ENCODE measurements at places on chromosomes 3 and 15.
A peak's percentile ranks its signal among the peaks of the same experiment; 100 is the strongest.

GRCh38 chr3:38646062-38646461 is 3.4 kb downstream of the SCN5A start:
- DNase-seq, result no peak

- DNase-seq, result no peak
These were observed 230.2 kb downstream of the CPNE4 start for GRCh38 chr3:131804565-131805133.

- DNase-seq, result peak; percentile 2
These were observed 239.3 kb upstream of the ZNF717 start for GRCh38 chr3:76024640-76025039.

- DNase-seq, result no peak
These were observed 3.2 kb downstream of the XYLB start for GRCh38 chr3:38349684-38350359.

GRCh38 chr15:100261302-100262240 is 80.2 kb downstream of the ADAMTS17 start:
- DNase-seq, result no peak

DNA sequence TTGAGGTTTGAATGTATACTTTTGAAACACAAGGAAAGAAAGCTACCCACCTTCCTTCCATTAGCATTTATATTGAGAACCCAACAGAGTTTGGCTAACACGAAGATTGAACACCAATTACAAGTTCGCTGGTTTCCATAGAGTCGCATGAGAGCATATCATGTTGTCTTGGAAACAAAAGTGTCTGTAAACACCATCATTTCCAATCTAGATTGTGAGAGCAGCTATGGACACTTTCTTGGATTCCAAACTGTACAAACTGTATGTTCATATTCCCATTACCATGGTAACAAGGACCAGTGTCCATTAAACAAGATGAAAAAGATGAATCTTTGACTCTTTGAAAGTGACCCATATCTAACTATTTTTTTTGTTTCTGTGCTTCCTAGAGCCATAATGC is 529.9 kb upstream of the ROBO1 start:
- DNase-seq, result no peak

- DNase-seq, result no peak
These were observed 95.7 kb downstream of the ROBO1 start for GRCh38 chr3:79672075-79672474.

GRCh38 chr3:28606283-28606682 is 257.7 kb upstream of the AZI2 start:
- DNase-seq, result no peak

DNA sequence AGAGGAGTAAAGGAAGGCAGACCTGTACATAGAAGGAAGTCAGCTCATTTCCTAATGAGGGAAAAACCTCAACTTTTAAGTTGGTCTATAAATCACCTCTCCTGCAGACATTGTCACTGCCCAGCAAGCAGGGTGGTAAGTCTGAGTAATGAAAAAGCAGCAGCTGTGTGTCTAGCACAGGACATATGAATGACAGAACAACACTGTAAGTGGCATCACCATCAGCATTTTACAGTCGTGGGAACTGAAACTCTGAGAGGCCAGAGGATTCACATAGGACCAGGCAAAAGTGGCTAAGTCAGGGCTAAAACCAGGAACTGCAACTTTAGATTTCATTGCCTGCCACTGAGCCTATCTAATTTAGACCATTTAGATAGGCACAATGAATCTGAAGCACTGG is 235.6 kb downstream of the CLSTN2 start:
- no peak for DNase-seq

GRCh38 chr3:144060881-144061280 is 89.3 kb downstream of the DIPK2A start:
- no peak for DNase-seq

GRCh38 chr3:192830291-192831110 is 87.2 kb downstream of the MB21D2 start:
- DNase-seq, result no peak

- DNase-seq, result no peak
These were observed 42.2 kb downstream of the ZNF609 start for GRCh38 chr15:64502551-64502950.

DNA sequence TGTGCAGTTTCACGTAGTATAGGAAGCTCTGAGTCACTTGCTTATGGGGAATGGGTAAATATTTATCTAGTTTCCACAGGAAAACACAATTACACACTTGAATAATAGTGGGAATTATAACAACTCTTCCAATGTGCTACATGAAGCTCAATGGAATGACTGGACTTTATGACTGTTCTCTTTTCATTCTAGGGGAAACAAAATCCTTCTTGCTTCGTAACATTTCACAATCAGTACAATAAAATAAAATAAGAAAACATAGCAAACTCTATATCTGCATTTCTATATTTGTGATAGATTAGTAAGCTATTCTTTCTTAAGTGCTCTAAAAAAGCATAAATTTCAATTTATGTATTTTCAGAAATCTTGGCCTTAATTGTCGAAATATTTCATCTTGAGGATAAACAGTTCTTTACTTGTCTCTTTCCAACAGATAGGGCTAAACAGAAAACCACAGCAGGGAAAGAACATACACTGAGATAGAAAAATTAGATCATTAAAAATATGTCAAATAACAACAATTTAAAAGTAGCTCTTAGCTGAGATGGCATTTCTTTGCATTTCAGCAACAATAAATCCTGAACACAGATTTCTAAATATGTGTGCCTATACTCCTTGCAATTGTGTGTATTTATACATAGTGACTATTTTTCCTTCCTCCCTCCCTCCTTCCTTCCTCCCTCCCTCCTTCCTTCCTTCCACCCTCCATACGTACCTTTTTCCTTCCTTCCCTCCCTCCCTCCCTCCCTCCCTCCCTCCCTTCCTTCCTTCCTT is 395.5 kb upstream of the KCNMB2 start:
- no peak for DNase-seq

DNA sequence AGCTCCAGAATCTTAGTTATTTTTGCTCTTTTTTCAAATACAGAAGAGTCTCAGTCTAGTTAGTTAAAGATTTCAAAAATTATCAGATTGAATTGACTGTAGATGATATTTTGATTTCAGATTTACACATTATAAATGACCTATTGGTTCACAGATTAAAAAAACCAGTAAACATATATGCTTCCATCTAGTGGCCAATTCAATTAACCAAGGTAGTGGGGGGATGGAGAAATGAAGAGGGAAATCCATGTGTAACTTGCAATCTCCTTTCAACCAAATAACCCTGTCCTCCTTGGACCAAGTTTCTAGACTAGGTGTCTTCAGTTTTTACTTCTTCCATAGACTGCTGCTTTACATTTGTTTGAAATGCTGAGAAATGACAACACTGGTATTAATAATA is 789.8 kb downstream of the ROBO1 start:
- no peak for DNase-seq

DNA sequence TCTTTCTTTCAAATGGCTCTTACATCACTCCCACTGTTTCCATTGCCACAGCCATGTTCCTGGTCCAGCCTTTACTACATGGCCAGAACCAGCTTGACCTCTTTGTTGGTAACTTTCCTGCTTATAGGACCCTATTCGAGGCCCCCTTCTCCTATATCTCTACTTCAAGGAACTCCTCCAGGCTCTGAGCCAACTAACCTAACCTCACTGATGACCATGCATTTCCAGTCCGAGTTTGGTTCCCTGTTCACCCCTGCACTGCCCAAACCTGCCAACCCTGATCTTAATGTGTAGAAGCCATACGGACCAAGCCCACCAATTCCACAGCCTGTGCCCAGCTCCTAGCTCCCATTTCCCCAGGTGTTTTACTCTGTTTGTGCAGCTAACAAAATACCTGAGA is 38.4 kb upstream of the TIPARP start:
- DNase-seq, result no peak

DNA sequence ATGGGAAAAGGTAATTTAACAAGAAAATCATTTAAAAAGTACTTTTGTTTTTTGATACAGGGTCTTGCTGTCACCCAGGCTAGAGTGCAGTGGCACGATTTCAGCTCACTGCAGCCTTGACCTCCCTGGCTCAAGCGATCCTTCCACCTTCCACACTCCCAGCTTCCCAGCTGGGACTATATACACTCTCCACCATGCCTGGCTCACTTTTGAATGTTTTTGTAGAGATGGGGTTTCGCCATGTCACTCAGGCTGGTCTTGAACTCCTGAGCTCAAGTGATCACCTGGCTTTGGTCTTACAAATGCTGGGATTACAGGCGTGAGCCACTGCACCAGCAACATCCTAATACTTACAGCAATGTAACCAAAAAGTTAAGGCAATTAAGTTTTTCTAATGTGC is 3.5 kb upstream of the ZBTB11 start:
- no peak for DNase-seq

GRCh38 chr3:45664578-45664977 is 24.6 kb upstream of the SACM1L start:
- no peak for DNase-seq

- no peak for DNase-seq
These were observed 435.7 kb downstream of the NAALADL2 start for GRCh38 chr3:175294793-175295192.

DNA sequence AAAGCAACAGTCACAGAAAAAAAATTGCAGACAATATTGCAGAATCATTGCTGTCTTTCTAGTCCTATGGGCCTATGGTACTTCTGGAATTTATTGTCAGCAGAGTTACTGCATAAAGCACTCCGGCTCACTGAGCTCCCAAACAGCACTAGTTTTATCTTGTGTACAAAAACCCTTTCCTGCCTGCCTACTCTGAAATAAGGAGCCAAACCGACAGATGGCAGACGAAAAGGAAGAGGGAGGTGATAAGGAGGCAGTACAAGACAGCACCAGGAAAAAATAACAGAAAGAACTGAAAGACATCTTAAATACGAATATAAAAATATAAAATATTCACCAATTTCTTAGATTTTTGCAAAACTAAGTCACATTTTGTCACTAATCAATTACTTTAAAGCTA is 15.6 kb downstream of the HERC1 start:
- no peak for DNase-seq

- DNase-seq, result no peak
These were observed 163.7 kb downstream of the TCF12 start for GRCh38 chr15:57082054-57082728.

DNA sequence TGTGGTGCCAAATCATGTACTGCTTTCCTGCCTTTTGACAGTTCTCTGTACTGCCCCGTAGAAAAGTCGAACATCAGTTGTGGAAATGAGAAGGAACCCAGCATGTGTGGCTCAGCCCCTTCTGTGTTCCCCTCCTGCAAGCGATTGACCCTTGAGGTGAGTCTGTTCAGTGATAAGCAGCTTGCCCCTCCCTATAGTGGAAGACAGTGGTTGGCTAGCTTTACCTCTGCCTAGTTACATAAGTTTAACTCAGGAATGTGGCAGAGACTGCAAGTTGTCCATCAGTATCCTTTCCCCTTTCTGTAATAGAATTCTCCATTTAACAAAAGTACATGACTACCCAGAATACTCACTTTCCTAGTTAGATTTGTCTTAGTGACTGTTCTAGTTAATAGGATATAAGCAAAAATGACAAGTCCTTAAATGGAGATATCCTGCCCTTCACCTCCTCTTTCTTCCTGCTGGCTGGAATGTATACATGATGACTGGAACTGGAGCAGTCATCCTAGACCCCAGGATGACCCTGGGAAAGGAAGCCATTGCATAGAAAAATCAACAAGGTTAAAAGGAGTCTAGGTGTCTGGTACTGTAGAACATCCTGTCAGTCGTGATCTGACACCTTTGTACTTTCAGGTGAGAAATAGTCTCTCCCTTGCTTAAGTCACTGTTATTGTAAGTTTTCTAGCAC is 10.6 kb downstream of the SETMAR start:
- no peak for DNase-seq

GRCh38 chr3:49248840-49249227 is 28.2 kb downstream of the C3orf62 start:
- DNase-seq, result no peak

DNA sequence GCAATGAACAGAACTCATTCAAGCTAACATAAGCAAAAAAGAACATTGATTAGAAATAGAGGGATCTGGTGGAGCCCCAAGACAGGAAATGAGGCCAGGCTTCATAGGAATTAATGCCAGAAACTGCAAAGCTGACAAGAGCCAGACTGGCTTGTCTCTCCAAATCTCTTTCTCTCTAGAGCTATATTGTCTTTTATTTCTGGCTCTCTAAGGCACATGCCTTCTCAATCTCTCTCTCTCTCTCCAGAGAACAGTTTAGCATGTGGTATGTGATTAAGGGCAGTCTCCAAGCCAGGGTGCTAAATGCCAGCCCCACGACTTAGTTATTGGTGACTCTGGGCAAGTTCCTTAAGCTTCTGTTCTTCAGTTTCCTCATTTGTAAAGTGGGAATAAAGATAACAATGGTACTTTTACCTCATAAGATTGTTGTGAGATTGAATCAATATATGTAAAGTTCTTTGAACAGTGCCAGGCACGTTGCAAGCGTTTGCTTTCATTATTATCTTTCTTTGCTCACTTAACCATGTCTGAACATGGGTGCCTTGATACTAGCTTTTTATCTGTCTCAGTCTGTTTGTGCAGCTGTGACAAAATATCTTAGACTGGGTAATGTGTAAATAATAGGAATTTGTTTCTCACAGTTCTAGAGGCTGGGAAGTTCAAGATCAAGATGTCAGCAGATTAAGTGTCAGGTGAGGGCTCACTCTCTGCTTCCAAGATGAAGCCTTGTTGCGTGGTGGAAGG is 123.2 kb downstream of the BDH1 start:
- no peak for DNase-seq

DNA sequence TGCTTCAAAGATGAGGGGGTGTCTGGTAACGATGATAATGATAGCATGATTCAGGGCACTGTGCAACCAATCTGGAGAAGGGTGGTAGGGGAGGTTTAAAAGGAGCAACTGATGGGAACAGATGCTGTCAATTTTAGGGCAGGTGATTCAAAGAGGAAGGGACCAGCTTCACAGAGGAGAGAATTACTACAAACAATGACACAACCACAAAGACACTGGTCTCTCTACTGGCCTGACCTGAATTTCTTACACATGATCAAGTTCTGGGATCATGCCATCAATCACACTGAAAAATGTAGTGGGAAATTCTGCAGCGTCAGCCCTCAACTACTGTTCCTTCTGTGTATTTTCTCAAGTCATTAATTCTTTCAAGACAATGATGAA is 2.6 kb upstream of the CDV3 start:
- no peak for DNase-seq

DNA sequence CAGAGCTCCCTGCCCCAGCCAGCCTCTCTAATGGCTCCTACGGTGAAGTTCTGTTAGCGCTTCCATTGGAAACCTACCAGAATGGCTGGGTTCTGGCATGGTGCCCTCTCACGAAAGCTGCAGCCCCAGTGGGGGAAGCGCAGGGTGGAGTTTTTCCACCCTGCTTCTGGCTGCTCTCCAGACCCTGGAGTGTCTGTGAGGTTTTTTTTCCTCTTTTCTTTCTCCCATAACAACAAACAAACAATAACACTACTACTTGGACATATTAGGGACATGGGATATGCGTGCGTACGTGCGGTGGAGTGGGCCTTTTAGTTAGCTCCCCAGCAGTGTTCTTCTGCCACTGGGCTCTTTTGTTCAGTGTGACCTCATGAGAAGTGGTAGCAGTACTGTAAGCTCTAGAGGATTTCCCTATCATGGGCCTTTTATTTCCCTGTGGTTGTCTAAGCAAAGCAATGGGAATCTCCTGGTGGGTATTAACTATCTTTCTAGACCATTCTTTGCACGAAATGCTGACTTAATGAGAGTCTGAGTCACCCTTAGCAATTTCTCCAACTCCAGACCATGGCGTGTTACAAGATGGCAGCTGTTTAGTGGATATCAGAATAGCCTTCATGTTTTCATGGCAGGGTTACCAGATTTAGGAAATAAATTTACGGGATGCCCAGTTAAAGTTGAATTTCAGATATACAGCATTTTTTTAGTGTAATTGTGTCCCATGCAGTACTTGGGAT is 161.9 kb downstream of the FNDC3B start:
- DNase-seq, result peak; percentile 49
